Naive thymus-derived CD8-positive, alpha-beta T cell (primary cell): ENCODE measurements at places on chromosomes 1 and 21. TPM values are rescaled to one million over a fixed set of nuclear protein-coding genes. Genes with fewer than 3 reads are reported as not detected.

DNA sequence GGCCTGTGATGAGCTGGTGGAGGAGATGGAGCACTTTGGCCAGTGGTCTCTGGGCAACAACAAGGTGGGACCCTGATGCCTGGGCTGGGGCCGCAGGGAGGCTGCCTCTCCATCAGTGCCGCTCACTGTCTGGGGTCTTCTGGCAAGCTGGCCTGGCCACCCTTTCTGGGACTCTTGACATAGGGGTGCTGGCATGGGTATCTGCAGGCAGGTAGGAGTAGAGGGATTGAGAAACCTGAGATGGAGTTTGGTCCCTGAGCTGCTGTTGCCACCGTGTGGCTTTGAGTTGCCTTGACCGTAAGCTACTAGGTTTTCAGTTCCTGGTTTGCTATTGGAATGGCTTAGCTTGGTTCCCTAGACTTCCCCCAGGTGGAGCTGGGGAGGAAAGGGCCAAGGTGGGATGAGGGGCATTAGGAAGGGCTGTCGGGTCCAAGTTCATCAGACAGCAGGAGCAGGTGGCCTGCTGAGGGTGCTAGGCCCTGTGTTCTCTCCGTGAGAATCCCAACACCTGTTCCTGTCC, 13.2 kb upstream of the MFN2 start:
- no peak for DNase-seq

DNA sequence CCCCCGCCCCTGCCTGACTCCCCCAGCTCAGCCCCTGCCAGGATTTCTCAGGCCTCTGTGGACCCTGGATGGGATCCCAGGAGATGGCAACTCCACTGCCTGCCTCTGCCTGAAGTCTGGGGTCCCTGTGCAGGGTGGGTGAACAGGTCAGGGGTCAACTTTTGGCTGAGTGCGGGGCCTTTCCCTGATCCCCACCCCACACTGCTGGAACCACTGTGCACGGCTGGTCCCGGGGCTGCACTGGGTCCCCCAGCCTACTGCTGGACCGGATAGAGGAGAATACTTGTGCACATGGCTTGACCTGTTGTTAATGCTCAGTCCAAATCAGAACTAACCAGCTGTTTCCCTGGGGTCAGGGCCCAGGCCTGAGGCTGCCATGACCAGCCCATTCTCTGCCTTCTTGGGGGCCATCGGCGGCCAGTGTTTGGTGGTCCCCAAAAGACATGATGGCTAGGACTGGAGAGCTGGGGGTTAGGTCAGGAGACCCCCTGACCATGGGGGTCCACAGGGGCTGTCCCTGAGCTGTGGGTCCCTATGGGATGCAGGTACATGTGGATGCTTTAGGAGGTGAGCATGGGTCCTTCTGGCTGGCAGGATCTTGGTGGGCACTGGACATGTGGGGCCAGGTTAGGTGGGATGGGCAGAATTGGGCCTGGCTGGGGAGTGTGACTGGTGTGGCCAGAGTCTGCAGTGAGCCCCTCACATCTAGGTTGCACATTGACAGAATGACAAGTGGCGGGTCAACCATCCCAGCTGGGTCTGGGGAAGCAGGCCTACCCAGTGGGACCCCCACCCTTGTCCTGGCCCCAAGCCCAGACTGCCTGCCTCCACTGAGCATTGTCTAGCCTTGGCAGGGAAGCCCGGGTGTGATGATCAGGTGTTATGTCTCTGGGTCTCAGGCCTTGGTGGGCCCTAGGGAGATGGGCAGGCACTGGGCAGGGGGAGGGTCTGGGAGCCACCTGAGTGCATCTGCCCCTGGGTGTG, 19.0 kb upstream of the ZNF678 start:
- DNase-seq, result no peak

- DNase-seq, result no peak
These were observed 19.4 kb downstream of the PLEKHM2 start for GRCh38 chr1:15703562-15703961.

GRCh38 chr1:35717911-35718476, 690 bp downstream of the C1orf216 start:
- no peak for DNase-seq

DNA sequence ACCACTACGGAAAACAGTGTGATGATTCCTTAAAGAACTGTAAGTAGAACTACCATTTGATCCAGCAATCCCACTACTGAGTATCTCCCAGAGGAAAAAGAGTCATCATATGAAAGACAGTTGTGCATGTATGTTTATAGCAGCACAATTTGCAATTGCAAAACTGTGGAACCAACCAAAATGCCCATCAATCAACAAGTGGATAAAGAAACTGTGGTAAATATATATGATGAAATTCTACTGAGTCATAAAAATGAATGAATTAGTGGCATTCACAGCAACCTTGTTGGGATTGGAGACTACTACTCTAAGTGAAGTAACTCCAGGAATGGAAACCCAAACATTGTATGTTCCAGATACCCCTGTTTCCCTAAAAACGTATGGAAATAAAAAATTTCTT, 337.0 kb upstream of the PTBP2 start:
- DNase-seq, result no peak

GRCh38 chr1:115317101-115318012, 20.7 kb downstream of the NGF start:
- DNase-seq, result no peak

DCST1 gene
- not detected for total RNA-seq
